Muscle of arm (tissue), 14 donors: ENCODE measurements at places on chromosomes 12 and 14. TPM values are rescaled to one million over a fixed set of nuclear protein-coding genes. Genes with fewer than 3 reads are reported as not detected.

GRCh38 chr12:118150625-118151024, 14.7 kb downstream of the PEBP1 start:
- no peak for DNase-seq

DNA sequence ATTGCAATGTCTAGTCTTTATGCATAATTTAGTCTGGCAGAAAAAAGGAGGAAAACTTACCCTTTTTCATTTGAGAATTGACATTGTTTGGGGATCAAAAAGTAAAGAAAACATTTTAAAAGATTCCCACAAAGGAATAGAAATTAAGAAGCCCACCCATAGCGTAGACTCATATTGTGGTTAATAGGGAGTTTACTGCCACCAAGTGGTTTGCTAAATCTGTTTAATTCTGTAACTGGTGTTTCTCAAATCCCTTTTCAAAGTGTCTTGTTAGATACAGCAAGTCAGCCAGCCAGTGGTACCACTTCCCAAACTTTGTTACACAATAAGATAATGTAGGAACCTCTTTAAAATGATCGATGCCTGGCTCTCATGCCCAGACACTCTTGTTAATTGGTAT, 180.3 kb downstream of the IPO8 start:
- peak; percentile 23 for DNase-seq

The ZC2HC1C gene
- 1.0 TPM for polyA plus RNA-seq

- DNase-seq, result peak; percentile 85
Observed at GRCh38 chr14:69726761-69727511, 40.0 kb upstream of the SRSF5 start.

The POU6F1 gene
- 19.8 TPM for polyA plus RNA-seq

GRCh38 chr14:89564286-89564957, 147.4 kb upstream of the FOXN3 start:
- DNase-seq, result no peak

The TBX5 gene
- 3.0 TPM for polyA plus RNA-seq
